ENCODE measurements at places on chromosomes 7 and 10. TPM values are rescaled to one million over a fixed set of nuclear protein-coding genes. Genes with fewer than 3 reads are reported as not detected.

LIPK gene
- total RNA-seq, result not detected

TMEM229A gene
- total RNA-seq, result not detected

AASS gene
- total RNA-seq, result 1.2 TPM

GNAT3 gene
- not detected for total RNA-seq

BMPR1A gene
- total RNA-seq, result 8.9 TPM

MRPL43 gene
- 46.6 TPM for total RNA-seq

OPN4 gene
- not detected for total RNA-seq

ACTL6B gene
- not detected for total RNA-seq

ZNF107 gene
- 17.5 TPM for total RNA-seq

WASHC2A gene
- total RNA-seq, result 36.5 TPM

CEP41 gene
- 14.4 TPM for total RNA-seq

GLCCI1 gene
- 28.8 TPM for total RNA-seq

ITGA8 gene
- total RNA-seq, result not detected

LRRD1 gene
- not detected for total RNA-seq

CDH23 gene
- 1.3 TPM for total RNA-seq

GNGT1 gene
- total RNA-seq, result not detected

CUL1 gene
- 56.3 TPM for total RNA-seq
